ENCODE measurements at places on chromosomes 7 and 10.

DNA sequence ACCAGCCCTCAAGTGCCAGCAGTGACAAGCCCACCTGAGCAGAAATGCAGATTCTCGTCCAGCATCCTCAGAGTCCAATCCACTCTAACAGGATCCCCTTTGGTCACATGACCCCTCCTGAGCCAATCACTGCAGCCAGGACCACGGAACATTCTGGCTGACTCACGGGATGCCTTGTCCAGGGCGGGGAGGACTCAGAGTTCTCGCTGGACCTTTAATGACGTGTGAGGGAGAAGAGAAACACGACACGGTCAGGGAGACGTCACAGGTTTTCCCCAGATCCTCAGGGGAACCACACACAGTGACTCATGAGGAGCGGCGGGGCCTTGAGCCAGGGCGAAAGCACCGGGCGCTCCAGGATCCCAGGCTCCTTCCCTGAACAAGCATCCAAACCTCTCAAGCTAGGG, 155.7 kb downstream of the PTPRN2 start:
- no peak for DNase-seq

DNA sequence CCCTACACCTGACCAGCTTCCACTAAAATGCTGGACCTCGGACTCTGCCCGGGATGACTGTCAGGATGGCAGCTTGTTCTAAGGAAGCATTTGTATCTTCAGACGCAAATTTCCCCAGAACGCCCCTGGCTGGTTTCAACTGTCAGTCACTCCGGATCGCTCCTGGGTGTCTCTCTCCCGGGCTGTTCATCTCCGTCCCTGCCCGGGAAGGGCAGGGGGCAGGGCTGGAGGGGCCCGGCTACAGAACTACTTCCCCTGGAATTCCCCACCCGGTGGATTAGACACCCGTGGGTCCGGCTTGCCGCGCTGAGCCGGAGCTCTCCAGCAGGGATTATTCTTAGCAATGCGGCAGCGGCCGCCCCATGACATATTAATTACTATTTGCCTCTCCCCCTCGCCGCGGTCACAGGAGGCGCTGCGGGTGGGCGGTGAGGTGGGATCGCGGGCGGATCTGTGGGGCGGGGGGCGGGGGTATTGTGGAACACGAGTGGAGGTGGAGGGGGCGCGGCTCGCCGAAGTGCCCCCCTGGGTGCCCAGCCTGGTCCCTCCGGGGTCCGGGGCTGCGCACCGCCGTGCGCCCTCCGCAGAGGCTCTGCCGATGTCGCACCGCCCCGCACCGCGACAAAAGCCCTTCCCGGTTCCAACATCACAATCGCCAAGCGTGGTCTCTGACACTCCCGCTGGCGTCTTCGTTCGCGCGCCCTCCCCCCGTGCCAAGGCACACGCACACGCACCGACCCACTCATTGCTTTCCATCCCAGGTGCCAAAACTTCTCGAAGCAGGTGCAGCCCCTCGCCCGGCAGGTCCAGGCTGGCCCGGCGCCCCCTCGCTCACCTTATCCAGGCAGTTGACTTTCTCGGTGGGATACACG, 276.1 kb upstream of the NEBL start:
- no peak for DNase-seq

DNA sequence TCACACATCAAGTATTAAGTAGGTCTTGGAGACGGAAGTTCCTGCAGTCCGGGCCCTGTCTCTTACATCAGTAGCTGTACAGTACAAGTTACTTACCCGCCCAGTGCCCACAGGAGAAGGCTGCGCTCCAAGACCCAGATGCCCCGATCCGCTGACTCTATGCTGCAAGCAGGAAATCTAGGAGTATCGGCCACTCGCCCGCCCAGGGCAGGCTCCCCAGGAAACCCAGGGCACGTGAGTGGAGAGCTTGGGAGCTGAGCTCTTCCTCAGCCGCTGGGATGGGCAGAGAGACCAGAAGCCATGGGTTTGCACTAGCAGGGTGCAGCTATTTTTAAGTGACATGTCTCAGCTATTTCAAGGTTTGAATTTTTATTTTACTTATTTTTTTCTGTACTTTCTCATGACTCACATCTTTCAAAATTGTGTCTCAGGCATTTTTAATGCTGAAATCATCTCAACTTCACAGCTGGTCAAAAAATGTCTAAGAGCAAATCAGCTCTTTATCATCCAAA, 1.9 kb upstream of the GPER1 start:
- no peak for DNase-seq

- no peak for DNase-seq
These were observed 16.3 kb downstream of the OR2AE1 start for GRCh38 chr7:99860281-99861127.

DNA sequence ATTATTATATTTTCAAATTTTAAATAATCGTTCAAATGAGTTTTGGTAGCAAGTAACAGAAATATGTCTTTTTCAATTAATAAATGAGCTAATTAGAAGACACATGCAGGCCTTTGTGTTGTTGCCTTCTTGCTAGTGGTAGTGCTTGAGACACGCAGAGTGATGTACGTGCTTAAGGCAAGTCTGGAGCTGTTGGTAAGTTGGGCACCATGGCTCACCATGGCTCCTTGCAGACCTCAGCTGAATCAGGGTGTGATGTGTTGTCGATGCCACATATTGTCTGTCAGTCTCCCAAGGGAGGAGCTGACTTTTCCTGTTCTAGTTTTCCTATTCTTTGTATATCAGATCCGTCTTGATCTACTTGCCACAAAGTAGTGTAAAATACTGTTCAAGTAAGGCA, 8.3 kb downstream of the CDK14 start:
- DNase-seq, result no peak

GRCh38 chr10:130434446-130435385, 298.5 kb downstream of the GLRX3 start:
- no peak for DNase-seq

DNA sequence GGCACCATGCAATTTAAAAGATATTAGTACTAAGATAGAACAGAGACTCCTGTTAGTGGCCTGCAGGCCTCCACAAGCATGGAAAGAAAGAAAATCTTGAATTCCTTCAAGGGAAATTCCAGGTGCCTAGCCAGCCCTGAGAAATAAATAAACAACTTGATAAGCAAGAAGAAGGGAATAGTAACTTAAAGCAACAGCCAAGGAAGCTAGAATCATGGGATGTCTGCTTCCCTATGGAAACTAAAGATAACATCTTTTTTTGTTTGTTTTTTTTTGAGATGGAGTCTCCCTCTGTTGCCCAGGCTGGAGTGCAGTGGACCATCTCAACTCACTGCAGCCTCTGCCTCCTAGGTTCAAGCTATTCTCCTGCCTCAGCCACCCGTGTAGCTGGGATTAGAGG, 128.6 kb downstream of the SKIDA1 start:
- no peak for DNase-seq

GRCh38 chr10:124716369-124716768, 27.8 kb downstream of the FAM53B start:
- no peak for DNase-seq

DNA sequence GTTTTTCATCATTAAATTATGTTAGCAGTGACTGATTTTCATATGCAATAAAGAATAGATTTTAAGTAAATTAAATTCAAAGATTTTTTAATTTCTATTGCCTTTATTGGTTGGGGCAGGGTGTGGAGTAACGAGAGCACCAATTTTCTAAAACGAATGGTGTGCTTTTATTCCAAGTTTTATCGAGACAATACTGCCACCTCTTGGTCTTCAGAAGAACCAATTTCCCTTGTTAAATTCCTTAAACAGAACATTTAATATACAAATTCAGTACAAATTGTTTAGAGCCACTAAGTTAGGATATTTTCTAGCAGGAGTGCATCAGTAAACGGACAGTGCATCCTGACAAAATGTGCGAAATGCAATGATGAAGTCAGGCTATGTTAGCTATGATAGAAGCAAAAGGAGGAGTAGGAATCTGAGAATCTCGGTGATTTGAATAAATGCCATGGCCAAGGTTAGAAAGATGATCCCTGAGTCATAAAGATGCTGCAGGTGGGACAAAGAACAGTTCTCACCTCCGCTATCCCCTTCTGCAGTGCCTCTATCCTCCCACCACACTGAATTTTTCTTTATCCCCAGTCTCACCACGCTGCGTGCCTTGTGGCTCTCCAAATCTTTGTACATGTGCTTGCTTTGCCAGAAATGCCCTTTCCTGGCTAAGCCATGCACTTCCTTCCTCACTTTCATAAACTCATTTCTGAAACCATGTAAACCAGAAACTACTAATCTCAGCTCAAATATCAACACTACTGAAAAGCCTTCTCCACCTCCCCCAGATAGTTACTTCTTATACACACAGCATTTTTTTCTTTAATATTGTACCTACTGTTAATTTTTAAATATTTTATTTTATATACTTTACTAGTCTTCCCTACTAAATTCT, 31.9 kb upstream of the AGBL3 start:
- no peak for DNase-seq

DNA sequence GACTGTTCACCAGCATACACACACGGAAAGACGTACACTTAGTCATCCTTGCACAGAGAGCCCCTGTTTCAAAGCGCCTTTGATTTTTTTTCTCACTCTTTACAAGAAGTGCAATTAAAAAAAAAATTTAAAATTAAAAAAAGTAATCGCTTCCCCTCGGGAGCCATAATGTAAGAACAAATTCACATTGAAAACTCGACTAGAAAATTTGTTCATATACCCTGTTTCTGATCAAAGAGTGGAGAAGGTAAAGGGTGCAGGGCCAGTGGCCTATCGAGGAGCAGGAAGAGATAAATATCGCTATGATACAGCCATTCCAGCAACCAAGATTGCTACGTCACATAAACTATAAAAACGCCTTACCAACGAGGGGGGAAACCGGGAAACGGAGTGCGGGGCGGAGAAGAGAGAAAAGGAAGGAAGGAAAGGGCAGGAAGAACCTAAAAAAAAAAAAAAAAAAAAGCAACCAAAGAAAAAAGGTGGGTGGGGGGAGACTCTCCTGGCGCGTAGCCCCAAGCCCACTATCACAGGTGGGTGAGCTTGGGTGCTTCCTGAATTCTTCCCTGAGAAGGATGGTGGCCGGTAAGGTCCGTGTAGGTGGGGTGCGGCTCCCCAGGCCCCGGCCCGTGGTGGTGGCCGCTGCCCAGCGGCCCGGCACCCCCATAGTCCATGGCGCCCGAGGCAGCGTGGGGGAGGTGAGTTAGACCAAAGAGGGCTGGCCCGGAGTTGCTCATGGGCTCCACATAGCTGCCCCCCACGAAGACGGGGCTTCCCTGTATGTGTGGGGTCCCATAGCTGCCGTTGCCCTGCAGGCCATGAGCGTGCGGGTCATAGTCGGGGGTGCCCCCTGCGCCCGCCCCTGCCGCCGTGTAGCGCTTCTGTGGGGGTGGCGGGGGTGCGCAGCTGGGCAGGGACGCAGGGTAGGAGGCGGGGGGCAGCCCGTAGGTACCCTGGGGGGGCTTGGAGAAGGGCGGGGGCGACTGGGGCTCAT, 5.2 kb upstream of the HOXA2 start:
- no peak for DNase-seq

- DNase-seq, result no peak
These were observed 3.6 kb upstream of the ARID5B start for GRCh38 chr10:61897671-61898434.

- no peak for DNase-seq
These were observed 118.0 kb upstream of the PRSS58 start for GRCh38 chr7:142375710-142376313.

GRCh38 chr7:27169658-27170425, 4.3 kb downstream of the HOXA10 start:
- DNase-seq, result no peak

GRCh38 chr7:74092964-74093471, 9.4 kb downstream of the LIMK1 start:
- DNase-seq, result no peak

- no peak for DNase-seq
These were observed 41.9 kb downstream of the DGKI start for GRCh38 chr7:137804836-137805235.

- DNase-seq, result no peak
These were observed 229.7 kb downstream of the ELMO1 start for GRCh38 chr7:37218956-37219355.

DNA sequence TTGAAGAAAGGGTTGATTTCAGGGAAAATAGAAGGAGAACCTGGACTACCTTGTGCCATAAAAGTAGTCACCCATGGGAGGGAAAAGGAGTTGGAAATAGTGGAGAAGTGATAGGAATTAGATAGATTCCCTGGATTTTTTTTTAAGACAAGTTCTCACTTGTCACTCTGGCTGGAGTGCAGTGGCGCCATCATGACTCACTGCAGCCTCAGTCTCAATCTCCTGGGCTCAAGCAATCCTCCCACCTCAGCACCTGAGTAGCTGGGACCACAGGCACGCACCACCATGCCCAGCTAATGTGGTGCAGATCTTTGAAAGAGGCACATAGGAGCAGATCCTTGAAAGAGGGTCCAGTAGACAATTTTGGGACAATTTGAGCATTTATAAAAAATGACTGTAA, 9.5 kb upstream of the BLNK start:
- no peak for DNase-seq

DNA sequence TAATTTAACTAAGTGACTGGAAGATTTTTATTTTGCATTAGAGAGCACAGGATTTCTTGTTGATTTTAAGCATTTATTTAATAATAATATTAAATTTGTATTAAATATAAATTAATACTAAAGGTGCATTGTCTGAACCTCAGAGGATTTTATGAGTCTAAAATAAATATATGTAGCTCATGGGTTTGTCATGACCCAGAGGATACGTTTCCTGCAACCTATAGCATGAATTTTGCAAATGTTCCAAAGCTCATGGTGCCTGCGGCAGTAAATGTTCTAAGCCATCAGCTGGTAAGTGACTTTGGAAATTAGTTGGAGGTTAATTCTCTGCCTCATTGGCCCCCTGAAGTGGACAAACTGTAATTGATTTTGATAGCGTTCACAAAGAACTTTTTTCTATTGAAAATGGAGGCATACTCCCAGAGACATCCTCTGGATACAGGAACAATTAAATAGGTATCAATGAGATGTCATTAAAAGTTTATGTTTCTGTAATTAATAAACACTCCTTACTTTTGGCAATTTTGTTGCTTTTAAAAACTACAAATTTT, 397.4 kb downstream of the ANKRD7 start:
- no peak for DNase-seq

GRCh38 chr7:135774284-135774683, 25.7 kb upstream of the FAM180A start:
- no peak for DNase-seq

GRCh38 chr7:119943942-119944600, 328.9 kb upstream of the KCND2 start:
- DNase-seq, result no peak

GRCh38 chr10:988667-989545, 672 bp downstream of the GTPBP4 start:
- peak; percentile 27 for DNase-seq

DNA sequence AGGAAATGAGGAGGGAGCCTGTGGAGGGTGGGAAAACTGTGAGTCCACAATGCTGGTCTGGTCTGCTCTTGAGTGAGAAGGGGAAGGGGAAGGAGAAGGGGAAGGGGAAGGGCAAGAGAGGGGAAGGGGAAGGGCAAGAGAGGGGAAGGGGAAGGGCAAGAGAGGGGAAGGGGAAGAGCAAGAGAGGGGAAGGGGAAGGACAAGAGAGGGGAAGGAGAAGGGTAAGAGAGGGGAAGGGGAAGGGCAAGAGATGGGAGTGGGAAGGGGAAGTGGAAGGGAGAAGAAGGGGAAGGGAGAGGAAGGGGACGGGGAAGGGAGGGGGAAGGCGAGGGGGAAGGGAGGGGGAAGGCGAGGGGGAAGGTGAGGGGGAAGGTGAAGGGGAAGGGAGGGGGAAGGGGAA, 213.2 kb downstream of the GRM8 start:
- no peak for DNase-seq

GRCh38 chr7:21967598-21968003, 21.9 kb upstream of the CDCA7L start:
- no peak for DNase-seq

Data from stimulated activated CD4-positive, alpha-beta T cell treated with anti-CD3 and anti-CD28 coated beads, TNF-alpha, amount 100 ng/mL, for 48 hours (primary cell).